ENCODE measurements at places on chromosomes 12 and 14. TPM values are rescaled to one million over a fixed set of nuclear protein-coding genes. Genes with fewer than 3 reads are reported as not detected.

The DHH gene
- 0.16 TPM for total RNA-seq

The NFE2 gene
- 6.2 TPM for total RNA-seq

The ERP27 gene
- 1.1 TPM for total RNA-seq

The CPNE6 gene
- total RNA-seq, result not detected

The TAS2R8 gene
- total RNA-seq, result not detected

The ERBB3 gene
- total RNA-seq, result 101 TPM

The COQ6 gene
- 18.0 TPM for total RNA-seq

The FAM181A gene
- not detected for total RNA-seq

The IFT81 gene
- total RNA-seq, result 6.3 TPM

The ADAMTS20 gene
- not detected for total RNA-seq

The NFATC4 gene
- total RNA-seq, result 0.88 TPM

The ACSS3 gene
- total RNA-seq, result 0.95 TPM

The AKAP5 gene
- total RNA-seq, result 15.0 TPM

The IRF9 gene
- 54.1 TPM for total RNA-seq

The CCDC177 gene
- total RNA-seq, result 0.82 TPM

The SAMD4A gene
- total RNA-seq, result 60.8 TPM

The USP5 gene
- 226 TPM for total RNA-seq

The ATP2A2 gene
- total RNA-seq, result 262 TPM

The CLEC2A gene
- not detected for total RNA-seq

The RNASE7 gene
- not detected for total RNA-seq

The PTGDR gene
- total RNA-seq, result 0.16 TPM

The OR6C68 gene
- total RNA-seq, result not detected

The MYH6 gene
- total RNA-seq, result not detected

The CNOT2 gene
- 85.8 TPM for total RNA-seq

The KRT73 gene
- total RNA-seq, result not detected

The TPPP2 gene
- total RNA-seq, result not detected
